Stimulated activated CD4-positive, alpha-beta T cell treated with anti-CD3 and anti-CD28 coated beads, TNF-alpha, amount 100 ng/mL, for 4 hours (primary cell): ENCODE measurements at places on chromosomes 1 and 21.

GRCh38 chr21:35408401-35408800 is 359.3 kb upstream of the RUNX1 start:
- DNase-seq: no peak

DNA sequence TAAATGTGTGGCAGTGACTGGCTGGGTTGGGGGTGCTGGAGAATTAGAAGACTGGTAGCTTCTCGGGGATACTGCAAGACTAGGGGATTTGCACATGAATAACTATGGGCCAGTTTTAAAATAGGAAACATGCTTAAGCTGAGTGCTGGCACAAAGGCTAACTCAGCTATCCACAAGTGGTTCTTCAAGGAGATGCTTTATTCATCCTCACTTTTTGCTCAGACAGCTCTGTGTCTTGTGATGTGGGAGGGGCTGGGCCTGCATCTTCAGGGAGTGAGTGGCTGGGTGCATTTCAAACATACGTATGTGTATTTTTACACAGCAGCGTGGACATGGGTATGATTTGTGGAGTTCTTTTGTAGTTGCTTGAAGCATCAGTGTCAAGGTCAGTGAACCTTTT is 2.3 kb downstream of the COQ8A start:
- no peak for DNase-seq

DNA sequence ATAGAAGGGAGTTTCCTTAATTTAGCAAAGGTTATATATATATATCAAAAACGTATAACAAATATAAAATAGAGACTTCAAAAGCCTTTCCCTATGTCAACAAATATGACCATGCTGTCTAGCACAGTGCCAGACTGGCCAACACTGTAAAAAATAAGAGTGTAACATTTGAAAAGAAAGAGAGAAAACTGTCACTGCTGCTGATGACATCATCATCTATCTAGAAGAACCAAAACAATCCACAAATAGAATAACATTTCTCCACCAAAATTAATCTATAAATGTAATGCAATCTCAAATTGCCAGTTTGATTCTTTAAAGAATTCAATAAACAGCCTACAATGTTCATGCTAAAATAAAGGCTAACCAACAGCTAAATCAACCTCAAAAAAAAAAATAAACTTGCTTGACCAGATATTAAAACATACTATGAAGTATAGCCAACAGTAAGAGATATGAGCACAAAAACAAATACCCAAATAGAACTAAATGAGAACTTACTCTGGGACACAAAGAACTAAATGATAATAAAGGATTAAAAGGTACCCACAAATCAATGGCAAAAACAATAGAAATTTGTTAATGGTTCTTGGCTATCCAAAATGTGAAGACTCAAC is 50.2 kb downstream of the ENAH start:
- DNase-seq: no peak

- no peak for DNase-seq
Observed at GRCh38 chr1:215497528-215497927, 69.6 kb upstream of the KCTD3 start.

DNA sequence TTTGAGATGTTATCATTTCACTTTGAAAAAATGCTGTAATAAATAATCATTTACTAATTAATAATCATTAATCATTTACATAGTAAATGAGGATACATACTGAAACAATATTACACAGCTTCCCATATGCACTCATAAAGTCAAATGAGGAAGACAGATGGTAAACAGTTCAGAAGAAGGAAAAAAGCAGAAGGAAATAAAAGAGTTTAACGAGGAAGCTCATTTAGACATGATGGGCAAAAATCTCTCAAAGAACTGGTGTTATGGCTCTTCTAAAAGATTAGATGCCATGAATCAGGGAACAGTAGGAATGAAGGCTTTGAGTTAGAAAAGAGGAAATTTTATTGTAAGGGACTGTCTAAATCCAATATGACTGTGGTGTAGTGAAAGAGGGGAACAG is 347.6 kb downstream of the PTPRC start:
- DNase-seq: no peak

GRCh38 chr1:56333461-56333860 is 245.9 kb downstream of the PLPP3 start:
- DNase-seq: no peak

GRCh38 chr1:231106347-231106746 is 55.5 kb upstream of the TRIM67 start:
- DNase-seq: no peak

- no peak for DNase-seq
Observed at GRCh38 chr1:12177156-12177998, 10.6 kb downstream of the TNFRSF1B start.

DNA sequence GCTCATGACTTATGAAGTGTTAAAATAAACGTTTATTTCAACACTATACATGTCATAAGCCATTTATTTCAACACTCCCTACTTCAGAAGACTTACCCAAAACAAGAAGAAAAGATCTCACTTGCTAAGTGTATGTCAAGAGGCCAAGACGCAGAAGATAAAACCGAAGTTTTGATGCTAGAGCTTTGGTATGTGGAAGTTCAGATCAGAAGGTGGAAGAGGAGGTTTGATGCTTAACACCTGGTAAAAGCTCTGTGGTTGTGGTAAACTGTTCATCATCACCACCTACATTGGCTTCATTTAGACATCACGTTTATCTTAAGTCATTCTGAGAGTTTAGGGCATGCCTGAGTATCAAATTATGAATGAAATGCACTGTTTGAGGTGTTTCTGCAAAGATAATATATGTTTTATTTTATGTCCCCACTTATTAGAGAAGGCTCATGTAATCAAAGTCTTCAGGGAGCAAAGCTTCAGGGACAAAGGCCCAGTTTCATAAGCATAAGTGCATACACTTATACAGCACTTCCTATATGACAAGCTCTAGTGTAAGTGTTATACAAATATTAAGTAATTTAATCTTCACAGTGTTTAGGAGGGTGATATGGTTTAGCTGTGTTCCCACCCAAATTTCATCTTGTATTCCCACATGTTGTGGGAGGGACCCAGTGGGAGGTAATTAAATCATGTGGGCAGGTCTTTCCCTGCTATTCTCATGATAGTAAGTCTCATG is 533.3 kb downstream of the PTBP2 start:
- DNase-seq: no peak

GRCh38 chr1:99018313-99018712 is 13.7 kb upstream of the PLPPR5 start:
- DNase-seq: no peak

- no peak for DNase-seq
Observed at GRCh38 chr21:28336314-28336713, 656.4 kb downstream of the LTN1 start.

DNA sequence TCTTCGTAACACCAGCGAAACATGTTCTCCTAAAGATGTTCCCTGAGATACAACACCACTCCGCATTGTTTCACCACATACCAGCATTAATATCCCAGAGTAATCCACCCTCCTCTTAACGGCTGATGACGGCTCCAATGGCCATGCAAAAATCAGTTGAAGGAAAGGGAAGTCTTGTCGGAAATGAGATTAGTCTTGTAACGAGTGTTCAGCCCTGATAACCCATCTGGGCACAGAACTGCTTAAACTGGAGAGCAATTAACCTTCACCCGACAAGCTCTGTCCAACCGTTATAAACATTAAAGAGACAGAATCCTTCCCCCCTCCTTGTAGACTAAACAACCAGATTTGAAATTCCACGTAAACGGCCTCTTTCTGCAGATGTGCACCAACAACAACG is 21.9 kb downstream of the ERG start:
- no peak for DNase-seq

DNA sequence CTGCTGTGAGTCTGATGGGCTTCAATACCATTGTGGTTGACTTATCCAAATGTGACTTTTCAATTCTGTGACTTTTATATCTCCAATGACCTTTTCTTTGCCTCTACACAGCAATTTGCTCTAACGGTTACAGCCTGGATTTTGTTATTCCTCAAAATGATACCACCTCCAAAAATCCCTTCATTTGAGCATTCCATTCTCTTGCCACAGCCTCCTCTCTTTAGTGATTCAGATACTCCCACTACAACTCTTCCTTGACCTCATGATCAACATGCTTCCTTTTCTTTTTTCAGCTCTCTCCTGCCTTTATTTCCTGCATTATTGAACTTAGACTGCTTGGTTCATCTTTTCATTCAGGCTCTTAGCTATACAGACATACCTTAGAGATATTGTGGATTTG is 16.6 kb upstream of the IL19 start:
- DNase-seq: no peak

- DNase-seq: no peak
Observed at GRCh38 chr1:67847466-67847865, 14.2 kb upstream of the GNG12 start.

GRCh38 chr1:181784039-181784683 is 277.4 kb downstream of the ZNF648 start:
- no peak for DNase-seq

GRCh38 chr21:35026617-35027562 is 22.2 kb downstream of the RUNX1 start:
- peak; percentile 54 for DNase-seq

DNA sequence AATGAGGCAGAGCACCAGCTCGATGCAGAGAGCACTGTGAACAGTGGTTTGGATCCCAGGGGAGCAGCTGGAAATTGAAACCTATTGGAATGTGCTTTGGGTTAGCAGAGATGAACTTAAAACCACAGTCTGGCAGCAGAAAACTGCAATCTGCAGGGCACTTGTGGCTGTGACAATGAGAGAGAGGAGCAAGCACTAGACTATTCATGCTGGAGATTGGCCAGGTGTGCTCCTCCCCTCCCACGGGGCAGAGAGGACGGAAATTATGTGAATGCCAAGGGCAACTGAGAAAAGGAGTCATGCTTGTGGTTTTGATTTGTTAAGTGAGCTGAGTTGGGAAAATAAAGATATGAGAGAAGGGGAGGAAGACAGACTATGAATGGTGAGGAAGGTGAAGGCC is 38.1 kb downstream of the HSD3B2 start:
- DNase-seq: no peak

DNA sequence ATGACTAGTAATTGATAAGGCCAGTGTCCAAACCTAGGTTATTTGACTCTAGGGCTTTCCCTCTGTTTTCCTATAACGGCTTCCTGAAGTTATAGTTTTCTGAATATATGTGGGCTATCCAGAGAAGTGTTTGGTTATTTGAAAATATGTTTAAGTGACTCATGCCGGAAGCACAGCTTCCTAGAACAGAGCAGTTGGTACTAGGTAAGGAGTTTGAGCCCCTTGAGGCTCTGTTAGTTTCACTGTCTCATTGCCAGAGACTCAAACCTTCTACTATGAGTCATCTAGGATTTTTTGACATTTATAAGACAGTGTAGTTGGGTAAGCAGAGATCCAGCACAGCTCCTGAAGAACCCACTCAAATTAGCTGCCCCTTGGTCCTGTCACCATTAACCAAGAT is 27.1 kb upstream of the LEPR start:
- DNase-seq: peak; percentile 0

- DNase-seq: no peak
Observed at GRCh38 chr1:221419513-221420095, 322.3 kb downstream of the DUSP10 start.

DNA sequence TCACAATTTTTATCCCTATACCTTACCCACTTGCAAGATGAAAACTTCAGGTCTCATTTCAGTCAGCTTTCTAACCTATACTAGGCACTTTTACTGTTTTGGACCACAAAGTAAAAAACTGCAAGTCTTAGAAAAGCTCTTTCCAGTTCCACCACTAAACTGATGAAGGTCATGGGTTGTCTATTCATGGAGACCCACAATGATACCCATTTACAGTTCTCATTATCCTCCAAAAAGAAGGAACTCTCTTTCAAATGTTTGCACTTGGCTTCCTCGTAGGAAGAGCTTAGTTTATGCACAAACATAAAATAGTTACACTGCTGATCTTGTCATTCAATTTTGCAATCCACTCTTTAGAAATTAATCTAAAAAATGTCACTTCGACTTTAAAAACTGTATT is 9.3 kb downstream of the ZNF281 start:
- DNase-seq: no peak

- no peak for DNase-seq
Observed at GRCh38 chr1:209720326-209720725, 15.7 kb downstream of the HSD11B1 start.

DNA sequence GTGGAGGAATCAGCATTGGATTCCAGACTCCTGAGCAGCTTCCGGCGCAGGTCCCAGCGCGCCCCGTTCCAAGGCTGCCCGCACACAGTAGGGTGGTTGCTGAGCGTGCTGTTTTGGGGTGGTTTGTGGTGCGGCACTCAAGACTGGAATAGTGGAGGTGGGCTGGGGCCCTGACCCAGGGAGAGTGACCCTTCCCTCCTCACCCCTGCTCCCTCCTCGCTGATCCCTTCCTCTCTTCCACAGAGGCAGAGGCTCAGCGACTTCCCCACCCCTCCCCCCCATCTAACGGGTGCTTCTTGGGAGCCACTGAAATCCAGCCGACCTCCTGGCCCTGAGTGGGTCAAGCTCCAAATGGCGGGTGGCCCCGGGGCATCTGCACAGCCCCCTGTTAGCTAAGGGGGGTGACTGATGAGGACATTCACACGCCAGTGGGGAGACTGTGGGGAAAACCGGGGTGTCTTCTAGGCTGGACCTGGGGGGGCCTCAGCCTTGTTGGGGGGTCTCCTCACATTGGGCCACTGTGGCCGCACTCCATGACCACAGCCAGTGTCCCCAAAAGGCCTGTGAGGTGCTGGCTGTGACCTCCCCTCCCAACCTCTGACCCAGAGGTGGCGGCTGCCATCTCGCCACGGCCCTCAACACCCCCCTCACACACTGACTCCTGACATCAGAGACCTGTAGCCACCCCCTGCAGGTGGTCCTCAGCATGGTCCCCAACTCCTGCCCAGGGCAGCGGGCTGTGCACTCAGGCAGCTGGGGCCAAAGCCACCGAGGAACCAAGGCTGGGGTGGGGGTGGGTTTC is 3.9 kb upstream of the HES4 start:
- DNase-seq: no peak

DNA sequence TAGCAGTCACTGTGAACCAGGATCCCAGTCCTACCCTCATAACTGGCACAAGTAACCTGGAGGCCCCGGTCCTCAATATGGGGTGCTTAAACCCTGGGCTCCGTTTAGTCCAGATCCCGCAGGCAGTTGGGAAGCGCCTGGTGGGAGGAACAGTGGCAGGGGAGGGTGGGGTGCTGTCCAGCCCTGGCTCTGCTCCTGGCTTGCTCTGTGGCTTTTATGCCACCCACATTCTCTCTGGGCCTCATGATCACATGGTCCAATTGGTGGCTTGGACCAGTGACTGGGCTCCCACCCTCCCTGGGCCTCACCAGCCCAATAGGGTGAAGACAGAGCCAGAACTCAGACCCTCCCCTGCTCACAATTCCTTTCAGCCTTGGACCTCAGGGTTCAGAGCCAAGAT is 2.9 kb downstream of the CD164L2 start:
- DNase-seq: no peak

DNA sequence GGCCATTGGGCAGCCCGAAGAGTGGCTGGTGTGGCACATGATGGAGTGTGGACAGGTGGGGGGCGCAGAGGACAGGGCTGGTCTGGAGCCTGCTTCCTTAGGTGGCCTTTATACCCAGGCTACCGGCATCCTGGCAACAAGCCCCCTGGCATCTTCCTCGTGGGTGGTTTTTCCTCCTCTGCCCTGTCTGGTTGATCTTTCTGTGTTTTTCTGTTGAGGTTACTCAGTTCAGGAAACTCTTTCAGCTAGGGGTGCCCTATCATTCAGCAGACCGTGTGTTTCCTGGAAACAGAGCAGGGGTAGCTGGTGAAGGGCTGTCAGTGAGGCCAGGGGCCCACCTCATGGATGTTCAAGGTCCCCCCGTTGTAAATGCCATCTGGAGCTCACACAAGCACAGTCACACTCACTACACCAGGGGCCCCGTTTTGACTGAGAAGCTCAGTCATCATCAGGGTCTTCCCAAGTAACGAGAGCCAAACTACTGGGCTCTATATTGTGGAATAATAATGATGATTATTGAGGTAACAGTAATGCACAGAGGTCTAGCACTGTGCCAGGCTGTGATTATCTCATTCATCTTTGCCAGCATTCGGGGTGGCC is at the start of gene KRTAP12-4:
TSS of gene KRTAP12-4 (minus strand) at position 84 of the 600 bp plus-strand sequence. CDS start at position 39, 45 bp downstream.
- no peak for DNase-seq
